ENCODE measurements at places on chromosomes 7 and 10.

- DNase-seq, result no peak
These were observed 5.8 kb downstream of the FLNC start for GRCh38 chr7:128835790-128836641.

DNA sequence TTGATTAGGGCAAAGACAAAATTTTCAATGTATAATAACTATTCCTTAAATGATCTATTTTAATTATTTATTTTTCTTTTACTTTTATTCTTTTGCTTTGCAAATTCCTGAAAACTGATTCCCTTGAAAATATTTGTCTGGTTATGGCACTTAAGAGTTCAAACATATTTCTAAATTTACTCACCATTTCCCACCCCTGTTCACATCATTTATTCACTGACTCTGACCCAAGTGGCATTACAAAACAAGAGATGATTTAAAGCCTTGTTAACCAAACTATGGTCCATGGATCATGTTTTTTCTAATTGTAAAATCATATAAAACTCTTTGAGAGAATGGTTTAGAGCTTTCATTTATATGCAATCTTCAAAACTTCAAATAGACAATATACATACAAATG lies 1256.1 kb upstream of the LRRN3 start:
- DNase-seq, result no peak

DNA sequence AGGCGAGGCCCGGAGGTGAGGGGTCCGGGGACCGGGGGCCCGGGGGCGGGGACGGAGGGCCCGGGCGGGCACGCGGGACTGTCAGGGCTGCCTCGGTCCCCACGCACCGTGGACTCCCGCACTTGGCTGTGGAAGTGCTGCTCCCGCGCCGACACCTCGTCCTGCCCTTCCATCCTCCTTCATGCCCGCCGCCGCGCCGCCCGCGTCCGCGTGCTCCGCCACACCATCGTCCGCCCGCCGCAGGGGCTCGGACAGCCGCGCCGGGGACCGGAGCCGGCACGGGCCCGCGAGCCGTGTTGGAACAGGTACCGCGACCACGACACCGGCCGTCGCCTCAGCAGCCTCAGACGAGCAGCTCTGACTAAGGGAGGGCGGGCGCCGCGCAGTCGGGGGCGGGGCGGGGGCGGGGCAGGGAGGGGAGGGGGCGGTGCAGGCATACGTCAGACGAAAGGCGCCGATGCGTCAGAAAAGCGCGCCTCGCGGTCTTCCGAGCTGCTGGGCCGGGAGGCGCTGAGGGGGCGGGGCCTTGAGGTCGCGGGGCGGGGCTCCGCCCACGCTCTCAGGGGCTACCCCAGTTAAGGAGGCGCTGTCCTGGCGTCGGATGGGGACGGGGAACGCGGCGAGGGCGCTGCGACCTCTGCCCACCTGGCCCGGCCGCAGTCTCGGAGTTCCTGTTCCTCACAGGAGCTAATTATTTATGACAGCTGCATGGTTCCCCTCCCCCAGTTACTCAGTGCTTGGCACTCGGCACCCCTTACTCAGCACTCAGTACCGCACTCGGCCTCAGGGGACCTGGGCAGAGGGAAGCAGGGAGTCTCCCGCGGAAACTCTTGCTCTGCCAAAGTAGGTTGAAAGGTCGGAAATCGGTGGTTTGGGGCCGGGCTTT lies at the start of gene LMBR1:
Gene LMBR1 (minus strand): TSS at position 363 of the 886 bp plus-strand sequence. CDS start 190 bp downstream, at position 173.
- peak; percentile 92 for DNase-seq

DNA sequence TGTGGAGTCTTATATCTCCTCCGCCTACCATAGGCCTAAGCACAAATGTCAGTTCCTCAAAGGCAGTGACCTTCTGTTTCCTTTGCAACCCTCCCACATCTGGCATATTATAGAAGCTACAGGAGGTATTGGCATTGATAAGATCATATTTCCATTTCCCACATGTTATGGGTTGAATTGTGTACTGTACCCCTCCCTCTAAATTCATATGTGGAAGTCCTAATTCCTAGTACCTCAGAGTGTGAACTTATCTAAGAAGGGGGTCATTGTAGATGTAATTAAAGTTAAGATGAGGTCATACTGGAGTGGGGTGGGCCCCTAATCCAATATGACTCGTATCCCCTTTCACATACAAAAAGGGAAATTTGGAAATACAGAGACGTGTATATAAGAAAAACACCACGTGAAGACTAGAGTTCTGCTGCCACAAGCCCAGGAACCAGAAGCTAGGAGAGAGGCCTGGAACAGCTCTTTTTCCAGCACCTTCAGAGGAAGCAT lies 6.1 kb upstream of the LAMB4 start:
- DNase-seq, result no peak

GRCh38 chr7:36598054-36598674 lies 126.1 kb downstream of the AOAH start:
- no peak for DNase-seq

- DNase-seq, result no peak
These were observed 181.4 kb downstream of the SEMA3E start for GRCh38 chr7:83467493-83467892.

DNA sequence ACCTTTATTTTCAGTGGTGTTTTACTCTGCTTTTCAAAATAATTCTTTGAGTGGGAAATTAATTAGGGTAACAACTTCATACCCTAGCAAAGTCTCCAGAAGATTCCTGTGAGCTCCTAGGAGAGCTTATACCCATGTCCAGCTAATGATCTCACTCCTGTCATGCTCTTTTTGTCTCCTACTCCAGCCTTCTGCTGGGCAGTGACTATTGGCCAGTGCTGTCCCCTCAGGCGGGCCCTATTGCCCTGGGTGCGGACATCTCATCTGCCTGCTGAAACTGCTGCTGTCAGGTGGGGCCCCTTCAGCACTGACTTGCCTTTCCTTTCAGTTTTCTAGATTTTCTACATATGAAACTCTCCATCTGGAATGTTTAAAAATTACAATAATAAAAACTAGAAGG lies 80.3 kb downstream of the EBLN1 start:
- no peak for DNase-seq

- peak; percentile 41 for DNase-seq
These were observed at the start of gene SRGN for GRCh38 chr10:69087590-69088470. TSS of gene SRGN (plus strand) at chr10:69088103. CDS start at chr10:69088158, 55 bp downstream.

DNA sequence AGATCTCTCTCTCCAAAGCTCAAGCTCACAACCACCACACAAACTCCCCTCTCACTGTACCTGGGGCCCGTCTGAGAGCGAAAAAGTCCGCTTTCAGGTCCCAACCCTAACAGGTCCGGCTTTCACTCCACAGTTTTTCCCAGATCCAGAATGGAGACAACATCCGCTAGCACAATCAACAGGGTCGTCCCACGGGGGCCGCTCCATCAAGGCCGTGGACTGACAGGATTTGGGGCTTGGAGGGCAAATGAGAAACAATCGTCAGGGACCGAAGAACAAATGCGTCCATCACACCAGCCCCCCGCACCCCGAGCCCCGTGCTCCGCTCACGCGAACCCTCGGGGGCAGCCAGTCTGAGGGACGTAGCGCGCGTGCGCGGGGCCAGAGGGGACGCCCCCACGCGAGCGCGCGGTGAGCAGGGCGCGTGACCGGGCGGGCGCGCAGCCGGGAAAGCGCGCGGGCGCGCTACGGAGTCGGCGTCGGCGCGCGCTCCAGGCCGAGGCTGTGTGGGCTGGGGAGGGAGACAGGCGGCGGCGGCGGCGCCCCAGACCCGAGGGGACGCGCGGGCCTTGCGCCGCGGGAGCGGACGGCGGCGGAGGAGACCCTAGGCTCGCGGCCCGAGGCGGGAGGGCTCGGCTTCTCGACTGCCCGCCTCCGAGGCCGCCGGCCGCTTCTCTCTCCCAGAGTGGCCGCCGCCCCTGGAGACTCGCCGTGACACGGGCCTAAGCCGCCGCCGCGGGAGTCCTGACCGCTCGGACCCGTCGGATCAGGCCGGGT lies at the start of gene SLK:
Gene SLK (plus strand): TSS at position 470 of the 777 bp plus-strand sequence. CDS start 606 bp downstream, outside the sequence.
- peak; percentile 61 for DNase-seq
